CD4-positive, alpha-beta T cell (primary cell): ENCODE measurements at places on chromosomes 3 and 15.

GRCh38 chr3:178388473-178388872 is 147.8 kb upstream of the KCNMB2 start:
- DNase-seq = no peak

DNA sequence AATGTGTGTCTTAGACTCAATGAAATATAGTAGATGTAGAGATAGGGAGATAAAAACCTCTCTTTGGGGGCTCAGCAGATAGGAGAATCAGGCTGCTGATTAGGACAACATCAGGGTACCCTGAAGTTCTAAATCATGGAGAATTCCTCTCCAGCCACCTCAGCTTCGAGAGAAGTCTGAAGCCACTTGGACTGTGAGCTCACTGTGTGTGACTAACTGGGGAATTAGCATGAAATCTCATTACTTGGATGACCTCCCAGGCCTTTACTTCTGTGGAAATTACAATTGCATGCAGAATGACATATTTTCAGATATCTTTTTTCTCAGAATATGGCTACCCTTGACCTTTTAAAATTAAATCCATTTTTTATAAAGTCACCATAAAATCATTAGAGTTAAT is 128.0 kb upstream of the MRPL3 start:
- no peak for DNase-seq

DNA sequence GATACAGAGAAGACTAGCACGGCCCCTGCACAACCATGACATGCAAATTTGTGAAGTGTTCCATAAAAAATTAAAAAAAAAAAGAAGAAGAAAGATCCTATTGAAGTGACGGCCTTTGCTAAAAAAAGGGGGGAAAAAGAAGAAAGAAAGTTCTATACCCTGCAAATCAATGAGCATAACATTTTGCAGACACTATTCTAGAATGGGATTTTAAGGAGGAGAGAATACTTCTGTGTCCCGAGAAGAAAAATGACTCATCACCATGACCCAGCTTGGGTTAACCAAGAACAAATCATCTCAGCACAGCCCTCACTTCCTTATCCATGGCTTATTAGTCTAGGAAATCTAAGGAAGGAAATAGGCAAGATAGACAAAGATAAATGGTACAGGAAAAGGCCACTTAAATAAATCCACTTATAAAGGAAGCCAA is 7.4 kb upstream of the SH3BP5 start:
- no peak for DNase-seq

- DNase-seq = no peak
These were observed 45.5 kb downstream of the PHLDB2 start for GRCh38 chr3:111904376-111905241.

DNA sequence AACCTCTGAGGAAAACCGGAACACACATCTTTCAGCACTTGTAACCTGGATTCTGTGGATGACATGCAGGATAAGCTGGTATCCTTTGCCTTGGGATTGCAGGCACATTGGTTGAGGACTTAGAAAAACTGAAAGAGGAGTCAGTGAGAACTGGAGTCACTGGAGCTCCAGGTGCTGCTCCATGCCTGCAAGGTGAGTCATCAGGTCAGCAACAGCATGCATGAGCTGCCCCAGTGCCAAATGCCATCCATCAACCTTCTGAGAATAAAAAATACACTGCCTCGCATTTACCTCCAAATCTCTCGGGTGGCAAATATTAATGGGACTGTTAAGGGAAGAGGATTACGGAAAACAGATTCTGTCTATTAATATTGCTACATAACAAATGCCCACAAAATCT is 729.1 kb downstream of the NTRK3 start:
- DNase-seq = no peak

DNA sequence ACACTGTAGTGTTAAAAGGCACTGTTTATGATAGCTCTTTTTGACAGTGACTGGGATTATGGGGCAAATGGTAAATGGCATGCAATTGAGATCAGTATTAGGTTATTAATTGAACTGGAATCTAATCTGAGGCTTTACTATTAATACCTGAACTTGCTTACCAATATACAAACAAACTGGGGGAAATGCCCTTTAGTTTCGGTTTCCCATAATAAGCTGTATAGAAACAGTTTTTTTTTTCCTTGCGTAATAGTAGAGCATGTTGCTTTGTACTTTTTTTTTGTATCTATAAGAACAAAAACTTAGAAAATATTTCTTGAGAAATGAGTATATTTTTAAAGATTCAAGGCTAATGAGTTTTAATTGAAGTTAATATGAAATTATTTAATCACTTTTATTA is 95.0 kb downstream of the FNDC3B start:
- peak; percentile 62 for DNase-seq

DNA sequence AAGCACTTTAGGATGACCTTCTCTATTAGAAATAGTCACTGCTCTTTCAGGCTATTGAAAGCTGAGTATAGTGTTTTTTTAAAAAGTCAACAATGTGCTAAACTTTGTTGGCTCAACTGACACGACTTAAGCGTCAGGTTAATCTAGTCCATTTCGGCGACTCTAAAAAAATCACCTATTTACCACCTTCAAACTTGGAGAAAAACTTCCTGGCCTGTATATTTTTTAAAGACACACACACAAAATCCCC is 517.8 kb downstream of the FOXP1 start:
- no peak for DNase-seq

DNA sequence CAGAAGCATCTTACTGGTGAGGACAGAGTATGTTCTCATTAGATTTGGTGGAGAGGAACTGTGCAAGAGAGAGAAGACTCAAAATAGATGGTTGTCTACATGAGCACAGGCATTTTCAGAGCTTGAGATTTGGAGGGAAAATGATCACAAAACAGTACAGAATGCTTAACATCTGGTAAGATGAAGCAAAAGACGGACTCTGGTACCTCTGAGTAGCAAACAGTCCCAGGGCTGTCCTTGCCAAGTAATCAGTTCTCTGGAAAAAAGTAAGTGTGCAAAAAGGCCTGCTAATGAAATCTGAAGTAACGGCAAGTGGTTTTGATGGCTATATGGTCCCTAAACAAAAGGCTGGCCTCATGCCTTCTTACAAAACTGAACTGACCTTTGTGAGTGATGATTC is 414.2 kb downstream of the CNTN4 start:
- DNase-seq = no peak

- DNase-seq = no peak
These were observed 148.4 kb downstream of the APBA2 start for GRCh38 chr15:29034151-29034550.
